Right ventricle myocardium inferior (tissue), 1 donor: ENCODE measurements at places on chromosomes 2 and 18.

GRCh38 chr2:150526827-150527226, 39.4 kb upstream of the RND3 start:
- DNase-seq, result no peak

DNA sequence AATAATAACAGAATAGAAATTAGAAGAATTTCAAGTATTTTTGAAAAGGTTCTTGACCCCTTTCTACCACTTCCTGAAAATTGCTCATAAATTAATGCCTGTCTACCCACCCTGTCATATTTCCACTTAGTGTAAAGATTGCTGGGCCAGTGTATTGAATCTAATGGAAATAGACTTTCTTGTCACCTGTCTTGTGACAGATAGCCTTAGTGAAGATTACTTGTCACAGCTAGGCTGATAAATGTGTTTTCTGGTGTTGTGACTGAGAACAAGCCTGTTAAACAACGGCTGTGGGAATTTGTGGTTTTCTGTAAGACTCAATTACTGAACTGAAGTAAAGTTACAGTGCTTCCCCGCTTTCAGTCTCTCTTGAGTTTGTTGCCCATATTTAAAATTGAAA, 37.0 kb downstream of the PIK3C3 start:
- DNase-seq, result no peak

GRCh38 chr2:155026651-155027174, 328.2 kb downstream of the KCNJ3 start:
- no peak for DNase-seq

- no peak for DNase-seq
These were observed 262.4 kb downstream of the INSIG2 start for GRCh38 chr2:118350621-118351020.

DNA sequence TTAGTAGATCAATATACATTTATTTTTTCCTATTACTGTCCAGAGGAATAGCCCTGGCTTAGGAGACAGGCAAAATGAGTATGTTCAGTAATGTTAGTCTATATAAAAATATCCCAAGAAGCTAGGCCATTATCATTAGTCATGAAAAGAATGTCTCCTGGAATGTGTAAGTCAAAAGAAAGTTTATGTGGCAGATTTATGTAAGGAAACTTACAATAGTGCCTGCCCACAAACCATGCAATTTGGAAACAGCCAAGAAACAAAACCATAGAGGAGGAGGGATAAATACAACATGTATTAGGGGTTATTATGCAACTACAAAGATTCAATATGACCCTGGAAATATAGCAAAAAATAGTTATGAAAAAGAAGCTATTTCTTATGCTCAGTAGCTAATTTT, 96.3 kb downstream of the NOL4 start:
- no peak for DNase-seq

DNA sequence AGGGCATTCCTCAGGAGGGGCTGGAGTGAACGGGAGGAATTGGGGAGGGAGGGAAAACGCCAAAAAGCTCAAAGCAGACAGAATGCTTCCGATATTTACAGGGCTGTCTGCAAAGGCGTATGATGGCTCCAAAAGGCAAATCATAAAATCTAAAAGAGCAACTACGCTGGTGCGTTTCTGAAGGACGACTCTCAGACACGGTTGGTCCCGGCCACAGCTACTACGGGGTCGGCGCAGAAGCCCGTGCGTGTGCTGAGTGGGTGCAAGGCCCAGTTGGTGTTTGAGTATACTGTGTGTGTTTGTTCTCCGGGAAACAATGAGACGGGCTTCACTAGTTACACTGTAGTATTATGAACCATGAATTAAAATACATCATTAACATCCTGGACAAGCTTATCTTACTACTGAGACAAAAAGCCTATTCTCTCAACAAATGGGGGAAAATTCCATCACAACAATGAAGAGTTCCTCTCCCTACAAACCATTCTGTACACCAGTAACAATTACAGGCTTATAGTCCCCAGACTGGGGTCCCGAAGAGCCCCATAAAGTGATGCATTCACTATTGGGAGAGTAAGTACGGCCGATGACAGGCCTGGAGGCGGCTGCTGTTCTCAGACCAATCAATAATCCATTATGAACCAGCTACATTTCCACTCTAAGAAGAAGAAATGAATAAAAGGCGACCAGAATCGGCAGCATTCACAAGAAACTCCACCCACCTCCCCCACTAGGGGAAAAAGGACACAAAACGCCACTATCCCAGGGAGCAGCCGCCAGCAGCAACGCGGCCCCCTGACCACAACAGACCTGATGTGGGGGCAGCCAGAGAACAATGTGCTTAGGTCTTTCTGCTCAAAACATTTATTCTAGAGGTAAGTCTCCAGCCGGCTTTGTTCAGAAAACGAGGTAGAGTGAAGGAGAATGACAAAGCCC, 43.4 kb downstream of the ZNF516 start:
- no peak for DNase-seq

GRCh38 chr18:42830936-42831335, 284.5 kb downstream of the RIT2 start:
- DNase-seq, result no peak
